ENCODE measurements at places on chromosomes 2 and 18. TPM values are rescaled to one million over a fixed set of nuclear protein-coding genes. Genes with fewer than 3 reads are reported as not detected.

Gene IL18RAP
- 0.41 TPM for total RNA-seq

Gene TWIST2
- not detected for total RNA-seq

Gene NTSR2
- total RNA-seq: 0.82 TPM

Gene DNMT3A
- total RNA-seq: 71.3 TPM

Data from frontal cortex (tissue), 4 donors.